ENCODE measurements at places on chromosomes 12 and 14. TPM values are rescaled to one million over a fixed set of nuclear protein-coding genes. Genes with fewer than 3 reads are reported as not detected.

DNA sequence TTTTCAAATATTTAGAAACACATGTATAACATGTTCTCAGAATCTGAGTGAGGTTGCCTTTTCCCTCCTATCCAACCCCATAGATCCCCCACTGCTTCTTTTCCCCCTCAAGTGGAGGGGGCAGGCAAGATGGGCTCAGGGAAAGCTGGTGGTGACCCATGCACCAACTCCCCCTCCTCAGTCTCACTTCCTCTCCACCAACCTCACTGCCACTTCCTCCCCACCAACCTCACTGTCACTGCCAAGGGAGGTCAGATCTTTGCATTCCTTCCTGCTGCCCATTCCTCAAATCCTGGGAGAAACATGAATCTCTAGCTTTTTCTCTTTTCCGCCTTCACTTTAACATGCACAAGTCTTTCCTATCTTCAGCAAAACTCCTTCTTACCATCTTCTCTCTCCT, 48.7 kb downstream of the SPTB start:
- H3K36me3 ChIP-seq, result no peaks in the 10 kb centered on the region
- no peak overlapping the region for H3K4me3 ChIP-seq
- H3K27ac ChIP-seq, result no peak overlapping the region
- no peaks in the 10 kb centered on the region for H3K4me1 ChIP-seq

DNA sequence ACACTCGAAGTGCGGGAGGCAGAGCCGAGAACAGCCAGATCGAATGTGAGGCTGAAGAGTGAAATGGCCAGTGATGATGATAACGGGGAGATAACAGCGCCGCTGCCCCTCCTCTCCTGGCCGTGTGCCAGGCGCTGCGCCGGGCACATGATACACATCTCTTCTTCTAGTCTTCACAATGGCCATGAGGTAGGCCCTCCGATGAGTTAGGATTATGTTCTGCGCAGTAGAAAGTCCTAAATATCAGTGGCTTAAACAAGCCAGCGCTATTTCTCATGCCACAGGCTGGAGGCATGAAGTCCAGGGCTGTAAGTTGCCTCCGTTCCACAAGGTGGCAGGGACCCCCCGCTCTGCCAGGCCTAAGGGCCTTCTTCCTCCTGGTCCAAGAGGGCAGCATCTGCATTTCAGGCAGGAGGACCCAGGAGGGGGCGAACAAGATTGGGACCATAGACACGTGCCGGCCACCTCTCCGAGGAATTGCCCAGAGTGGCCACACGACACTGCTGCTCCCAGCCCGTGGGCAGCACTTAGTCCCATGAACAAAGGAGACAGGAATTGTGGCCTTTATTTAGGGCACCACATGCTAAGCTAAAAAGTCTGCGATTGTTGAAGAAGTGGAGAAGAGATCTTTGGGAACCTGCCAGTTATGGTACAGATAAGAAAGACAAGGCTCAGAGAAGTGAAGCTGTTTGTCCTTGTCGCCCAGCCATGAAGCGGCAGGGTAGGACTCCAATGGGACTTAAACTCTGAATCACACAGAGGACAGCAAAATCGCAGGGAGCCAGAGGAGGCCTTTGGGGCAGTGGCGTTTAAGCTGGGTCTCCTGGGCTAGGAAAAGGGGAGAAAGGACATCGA, 10.9 kb upstream of the HVCN1 start:
- no peaks in the 10 kb centered on the region for H3K27me3 ChIP-seq
- no peak overlapping the region for H3K27ac ChIP-seq
- no peak overlapping the region for H3K4me3 ChIP-seq
- H3K36me3 ChIP-seq, result no peaks in the 10 kb centered on the region

OTX2 gene
- not detected for total RNA-seq

CAPZA3 gene
- not detected for total RNA-seq

CDCA3 gene
- total RNA-seq, result 8.0 TPM

All from osteocyte (in vitro differentiated cells).